ENCODE measurements at places on chromosomes 7 and 10.
A peak's percentile ranks its signal among the peaks of the same experiment; 100 is the strongest.

GRCh38 chr7:68748934-68749900, 849.1 kb upstream of the AUTS2 start:
- DNase-seq = no peak

GRCh38 chr7:111090846-111091245, at the start of gene LRRN3:
TSS of gene LRRN3 (plus strand) at chr7:111091127. CDS start at chr7:111122773, 31,646 bp downstream.
- no peak for DNase-seq

DNA sequence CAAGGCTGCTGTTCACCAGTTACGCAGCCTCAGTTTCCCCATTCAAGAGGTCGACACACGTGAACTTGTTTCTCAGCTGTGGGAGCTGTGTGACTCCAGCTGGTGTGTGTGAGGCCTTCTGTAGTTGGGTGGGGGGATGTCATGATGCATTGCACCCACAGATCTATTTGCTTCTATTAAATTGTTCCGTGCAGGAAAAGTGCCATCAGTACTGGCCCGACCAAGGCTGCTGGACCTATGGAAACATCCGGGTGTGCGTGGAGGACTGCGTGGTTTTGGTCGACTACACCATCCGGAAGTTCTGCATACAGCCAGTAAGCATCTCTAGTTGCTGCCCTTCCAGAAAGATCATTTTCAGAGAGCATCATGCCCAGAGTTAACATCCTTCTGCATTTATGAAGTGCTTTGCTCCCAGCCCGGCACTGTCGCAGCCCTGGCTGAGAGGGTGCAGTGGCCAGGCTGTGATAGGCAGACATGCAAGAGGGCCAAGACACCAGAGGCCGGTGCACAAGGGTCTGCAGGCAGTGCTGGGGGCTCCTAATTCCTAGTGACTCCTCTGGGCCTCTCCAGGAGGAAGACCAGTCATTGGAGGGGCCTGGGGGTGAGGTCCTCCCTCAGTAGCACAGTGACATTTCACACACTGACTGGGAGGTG, 60.2 kb downstream of the MKI67 start:
- no peak for DNase-seq

- no peak for DNase-seq
Measured at GRCh38 chr7:26305090-26305868, 13.6 kb downstream of the SNX10 start.

GRCh38 chr7:18191341-18191740, 163.7 kb upstream of the PRPS1L1 start:
- DNase-seq = no peak

GRCh38 chr7:66452165-66452564, 176.5 kb upstream of the KCTD7 start:
- no peak for DNase-seq

DNA sequence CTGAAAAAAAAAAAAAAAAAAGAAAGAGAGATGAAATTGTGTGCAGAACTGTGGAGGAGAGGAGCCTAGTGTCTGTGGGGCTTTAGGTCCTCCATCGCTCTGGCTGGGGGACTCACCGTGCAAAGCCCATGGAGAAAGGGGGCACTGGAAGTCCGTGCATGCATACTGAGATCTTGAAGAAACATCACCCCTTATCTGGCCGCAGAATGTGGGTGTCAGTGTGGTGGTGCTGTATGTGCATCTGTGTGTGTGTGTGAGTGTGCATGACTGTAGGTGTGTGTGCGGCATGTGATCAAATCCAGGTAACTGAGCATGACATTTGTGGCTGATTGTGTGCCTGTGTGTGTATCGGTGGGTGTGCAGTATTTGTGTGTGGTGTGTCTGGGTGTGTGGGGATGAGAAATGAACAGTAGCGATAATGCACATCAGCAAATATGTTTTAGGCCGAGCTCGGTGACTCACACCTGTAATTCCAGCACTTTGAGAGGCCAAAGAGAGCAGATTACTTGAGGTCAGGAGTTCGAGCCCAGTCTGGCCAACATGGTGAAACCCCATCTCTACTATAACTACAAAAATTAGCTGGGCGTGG, 8.8 kb upstream of the CLDN3 start:
- DNase-seq = no peak

- DNase-seq = no peak
Measured at GRCh38 chr10:124650820-124651401, 93.3 kb downstream of the FAM53B start.

- DNase-seq = peak; percentile 36
Measured at GRCh38 chr10:69861251-69862240, 59.8 kb downstream of the COL13A1 start.

- no peak for DNase-seq
Measured at GRCh38 chr7:132257253-132257652, 319.0 kb downstream of the PLXNA4 start.

- DNase-seq = no peak
Measured at GRCh38 chr10:112336556-112337201, 37.2 kb upstream of the ACSL5 start.

GRCh38 chr7:30379131-30379530, 94.7 kb downstream of the ZNRF2 start:
- DNase-seq = no peak

- no peak for DNase-seq
Measured at GRCh38 chr10:11525503-11525902, 85.9 kb downstream of the USP6NL start.

DNA sequence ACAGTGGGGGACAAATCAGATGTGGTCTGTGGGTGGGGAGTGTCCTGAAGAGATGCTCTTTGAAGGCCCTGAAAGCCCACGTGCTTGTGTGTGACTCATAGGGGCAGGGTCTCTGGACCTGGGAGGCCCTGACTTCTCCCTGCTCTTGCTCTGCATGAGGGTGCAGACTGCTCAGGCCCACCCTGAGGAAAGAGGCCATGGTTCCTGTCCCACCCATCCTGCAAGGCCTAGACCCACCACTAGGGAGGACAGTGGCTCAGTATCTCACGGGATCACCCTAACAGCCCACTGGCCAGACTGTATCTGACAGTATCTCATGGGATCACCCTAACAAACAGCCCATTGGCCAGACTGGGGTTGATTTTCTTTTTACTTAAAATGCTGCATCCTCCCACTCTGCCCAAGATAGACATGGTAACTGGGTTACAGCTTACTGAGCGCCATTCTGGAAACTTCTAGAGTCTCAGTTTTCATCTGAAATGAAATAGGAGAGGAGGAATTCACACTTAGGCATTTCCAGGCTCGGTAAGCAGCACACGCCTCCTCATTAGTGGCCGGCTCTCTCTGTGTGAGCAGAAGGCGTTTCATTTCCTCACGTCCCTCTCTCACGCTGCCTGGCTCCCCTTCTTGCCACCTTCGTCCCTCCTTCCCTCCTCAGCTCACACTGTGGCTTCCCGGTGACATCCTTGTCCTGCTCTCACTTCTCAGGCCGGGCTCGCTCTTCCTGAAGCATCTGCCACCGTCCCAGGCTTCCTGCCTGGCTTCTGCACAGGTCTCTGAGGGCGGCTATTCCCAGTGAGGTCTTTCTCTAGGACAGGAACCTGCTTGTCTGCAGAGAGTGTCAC, 242.6 kb downstream of the GLRX3 start:
- DNase-seq = no peak
